ENCODE measurements at places on chromosomes 4 and X.

DNA sequence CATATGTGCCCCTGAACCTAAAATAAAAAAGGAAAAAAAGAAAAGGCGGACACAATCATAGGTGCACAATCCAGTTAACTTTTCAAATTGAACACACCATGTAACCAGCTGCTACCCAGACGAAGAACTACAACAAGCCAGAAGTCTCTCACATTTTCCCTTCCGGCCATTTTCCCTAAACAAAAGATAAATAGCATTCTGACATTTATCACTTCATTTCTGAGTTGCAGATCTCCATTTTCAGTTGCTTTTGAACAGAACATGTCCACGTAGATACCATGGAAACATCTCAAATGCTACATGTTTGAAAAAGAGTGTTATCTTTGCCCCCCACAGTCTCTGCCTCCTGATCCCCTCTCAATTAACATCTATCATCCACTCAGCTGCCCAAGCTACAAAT, 29.2 kb upstream of the CABS1 start:
- DNase-seq = no peak

- no peak for DNase-seq
These were observed 18.8 kb downstream of the SRD5A3 start for GRCh38 chr4:55364691-55365344.

DNA sequence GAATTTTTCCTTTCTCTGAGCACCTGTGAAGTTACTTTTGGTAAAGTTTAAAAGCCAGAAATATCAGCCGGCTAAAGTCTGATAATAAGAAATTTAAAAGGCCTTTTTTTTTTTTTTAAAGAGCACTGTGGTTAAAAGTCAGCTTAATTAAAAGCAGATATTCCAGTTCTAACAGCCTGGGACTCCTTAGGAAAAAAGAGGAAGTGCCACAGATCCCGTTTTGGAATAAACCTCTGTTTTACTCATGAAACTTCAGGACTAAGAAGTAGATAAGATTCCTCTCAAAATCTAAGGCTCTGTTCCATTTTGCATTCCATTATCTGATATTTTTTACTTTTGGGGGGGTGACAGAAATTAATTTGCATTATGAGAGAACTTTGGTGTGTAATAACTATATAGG, 37.8 kb downstream of the ABCB7 start:
- no peak for DNase-seq

- DNase-seq = no peak
These were observed 29.0 kb upstream of the MAOA start for GRCh38 chrX:43627147-43627546.

- DNase-seq = no peak
These were observed 142.4 kb downstream of the TSPAN5 start for GRCh38 chr4:98516042-98516440.

DNA sequence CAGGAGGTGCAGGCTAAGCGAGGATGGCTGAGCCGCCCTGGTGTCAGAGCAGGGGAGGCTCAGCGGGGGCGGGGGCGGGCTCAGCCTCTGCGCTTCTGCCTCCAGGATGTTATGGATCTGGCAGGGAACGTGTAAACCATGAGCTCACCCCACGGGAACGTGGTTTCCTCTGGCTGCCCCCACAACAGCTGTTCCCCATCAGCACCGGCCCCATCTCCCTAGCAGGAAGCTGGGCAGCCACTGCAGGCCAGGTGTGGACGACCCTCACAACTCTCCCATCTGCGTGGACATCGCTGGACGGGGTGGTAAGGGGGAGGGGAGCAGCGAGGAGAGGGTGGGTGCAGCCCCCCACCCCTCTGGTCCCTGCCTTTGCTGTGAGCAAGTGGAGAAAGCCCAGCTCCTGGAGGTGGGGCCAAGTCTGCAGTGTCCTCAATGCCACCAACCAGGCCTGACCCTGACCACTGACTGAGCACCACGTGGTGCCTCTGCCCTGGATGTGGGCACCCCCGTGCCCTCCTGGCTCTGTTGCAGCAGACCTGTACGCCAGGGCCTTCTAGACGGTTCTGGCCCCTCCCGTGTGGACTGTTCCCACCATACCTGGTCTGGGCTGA, 28.1 kb upstream of the SPON2 start:
- no peak for DNase-seq

Measured in stimulated activated CD8-positive, alpha-beta memory T cell treated with anti-CD3 and anti-CD28 coated beads, Interleukin-15, amount 100 ng/mL, for 4 hours (primary cell).